B cell (primary cell): ENCODE measurements at places on chromosomes 13 and 19. TPM values are rescaled to one million over a fixed set of nuclear protein-coding genes. Genes with fewer than 3 reads are reported as not detected.

GRCh38 chr13:44399074-44399473, 25.4 kb downstream of the SERP2 start:
- H3K36me3 ChIP-seq = no peaks in the 10 kb centered on the region
- H3K4me1 ChIP-seq = no peaks in the 10 kb centered on the region
- no peak overlapping the region for H3K4me3 ChIP-seq
- no peak overlapping the region for H3K27ac ChIP-seq
- no peaks in the 10 kb centered on the region for H3K27me3 ChIP-seq

DNA sequence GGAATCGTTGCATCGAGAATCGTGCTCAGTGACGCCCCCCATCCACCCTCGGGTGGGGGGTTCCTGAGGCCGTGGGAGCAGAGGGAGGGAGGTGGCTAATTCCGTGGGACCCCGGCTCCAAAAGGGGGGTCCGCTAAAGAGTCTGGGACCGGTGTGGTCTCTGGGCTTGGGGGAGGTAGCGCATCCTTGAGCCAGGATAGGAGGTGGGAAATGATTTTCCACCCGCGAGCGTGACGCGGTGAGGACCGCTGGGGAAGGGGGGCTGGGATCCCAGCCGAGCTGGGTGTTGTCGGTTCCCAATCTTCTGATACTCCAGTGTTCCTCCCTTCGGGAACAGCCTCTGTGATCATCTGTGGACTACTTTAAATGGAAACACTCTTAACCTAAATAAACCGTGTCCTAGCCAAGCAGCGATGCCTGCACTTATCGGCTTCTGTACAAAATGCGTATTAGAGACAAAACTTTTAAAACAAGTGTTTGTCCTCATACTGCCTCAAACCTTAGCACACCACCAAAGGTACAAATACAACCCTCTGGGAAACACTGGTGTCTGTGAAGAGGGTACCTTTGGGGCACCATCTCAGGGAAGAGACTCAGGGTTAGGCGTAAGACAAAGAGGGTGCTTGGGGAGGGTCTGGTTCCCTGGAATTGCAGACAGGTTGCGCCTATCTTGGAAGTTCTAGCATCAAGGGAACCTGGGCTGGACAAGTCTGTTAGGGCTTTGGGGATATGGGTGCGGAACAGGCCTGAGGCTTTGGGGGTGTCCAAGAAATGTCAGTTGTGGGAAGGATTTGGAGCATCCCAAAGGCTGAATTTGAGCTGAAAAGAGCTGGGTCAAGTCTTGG, 16.0 kb downstream of the KCNC3 start:
- no peak for DNase-seq
- peaks cover 59% of the 10 kb centered on the region for H3K27me3 ChIP-seq
- H3K4me1 ChIP-seq = peaks cover 38% of the 10 kb centered on the region
- no peak overlapping the region for H3K27ac ChIP-seq
- H3K4me3 ChIP-seq = no peak overlapping the region

DNA sequence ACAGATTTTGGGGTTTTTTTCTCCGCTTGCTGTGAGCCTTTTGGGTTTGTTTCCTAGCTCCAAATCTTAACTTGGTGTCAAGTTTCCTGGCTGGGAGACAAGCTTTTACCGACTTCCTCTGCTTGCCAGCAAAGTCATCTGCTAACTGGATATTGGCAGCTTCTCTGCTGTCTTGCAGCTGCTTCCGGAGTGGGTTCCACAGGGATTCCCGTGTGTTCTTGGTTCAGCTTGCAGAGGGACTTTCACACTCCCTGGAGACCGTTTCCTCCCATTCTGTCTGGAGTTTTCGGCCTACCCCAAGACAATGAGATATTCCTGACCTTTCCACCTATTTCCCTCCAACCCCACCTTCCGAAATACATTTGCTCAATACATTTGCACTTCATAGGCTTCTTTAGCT, 2.2 kb upstream of the COLGALT1 start:
- H3K27ac ChIP-seq = peak overlapping the region; percentile 62
- H3K27me3 ChIP-seq = no peaks in the 10 kb centered on the region
- peaks cover 39% of the 10 kb centered on the region for H3K36me3 ChIP-seq

GRCh38 chr19:56191115-56191514, 6.5 kb downstream of the ZSCAN5B start:
- no peaks in the 10 kb centered on the region for H3K36me3 ChIP-seq
- H3K27me3 ChIP-seq = peaks cover 3% of the 10 kb centered on the region
- H3K4me1 ChIP-seq = no peaks in the 10 kb centered on the region
- DNase-seq = no peak

- no peaks in the 10 kb centered on the region for H3K36me3 ChIP-seq
- H3K4me3 ChIP-seq = no peak overlapping the region
- no peak for DNase-seq
- H3K27ac ChIP-seq = no peak overlapping the region
- no peaks in the 10 kb centered on the region for H3K27me3 ChIP-seq
Observed at GRCh38 chr13:109211616-109212015, 574.8 kb downstream of the IRS2 start.

DNA sequence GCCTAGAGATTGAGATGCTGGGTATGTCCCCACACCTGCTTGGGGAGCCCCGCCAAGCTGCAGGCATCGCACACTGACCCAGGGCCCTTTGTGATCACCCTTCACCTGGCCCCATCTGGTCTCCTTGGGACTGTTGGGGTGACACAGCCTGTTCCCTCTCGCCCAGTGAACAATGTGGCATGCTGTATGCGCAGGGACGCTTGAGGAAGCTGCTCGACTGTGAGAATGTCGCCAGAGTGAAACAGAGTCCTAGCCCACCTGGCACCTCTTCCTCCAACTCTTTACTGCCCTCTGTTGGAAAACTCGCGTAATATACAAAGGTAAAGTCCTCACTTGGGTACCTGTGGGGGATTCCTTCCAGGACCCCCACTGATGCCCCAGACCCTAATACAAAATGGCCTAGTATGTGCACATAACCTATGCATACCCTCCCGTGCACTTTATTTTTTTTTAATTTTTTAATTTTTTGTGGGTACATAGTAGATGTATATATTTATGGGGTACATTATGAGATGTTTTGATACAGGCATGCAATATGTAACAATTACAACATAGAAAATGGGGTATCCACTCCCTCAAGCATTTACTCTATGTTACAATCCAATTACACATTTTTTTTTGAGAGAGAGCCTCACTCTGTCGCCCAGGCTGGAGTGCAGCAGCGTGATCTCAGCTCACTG, 9.0 kb downstream of the BLOC1S3 start:
- peak; percentile 71 for DNase-seq
- no peaks in the 10 kb centered on the region for H3K36me3 ChIP-seq
- no peak overlapping the region for H3K4me3 ChIP-seq
- H3K27me3 ChIP-seq = no peaks in the 10 kb centered on the region
- H3K27ac ChIP-seq = no peak overlapping the region
- peaks cover 12% of the 10 kb centered on the region for H3K4me1 ChIP-seq

- no peaks in the 10 kb centered on the region for H3K4me1 ChIP-seq
- no peak for DNase-seq
- H3K27me3 ChIP-seq = no peaks in the 10 kb centered on the region
Observed at GRCh38 chr13:105798541-105798940, 736.9 kb downstream of the EFNB2 start.

DNA sequence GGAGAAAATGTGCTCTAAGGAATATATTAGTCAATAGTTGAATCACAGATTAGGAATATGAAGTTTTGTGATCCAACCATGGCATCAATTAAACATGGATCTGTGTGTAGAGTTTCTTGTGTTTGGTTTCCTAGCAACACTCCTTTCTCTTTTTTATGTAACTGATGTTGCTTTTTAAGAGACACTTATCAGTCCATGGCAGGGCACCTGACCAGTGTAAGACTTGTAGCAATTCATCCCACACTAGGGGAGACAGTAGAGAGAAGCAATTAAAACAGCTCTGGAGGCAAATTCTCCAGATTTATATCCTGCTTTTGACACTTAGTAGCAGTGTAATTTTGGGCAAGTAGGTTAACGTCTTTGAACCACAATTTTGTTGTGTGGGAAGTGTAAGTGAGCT, 1229.0 kb downstream of the PCDH9 start:
- H3K27ac ChIP-seq = no peak overlapping the region
- DNase-seq = no peak
- no peaks in the 10 kb centered on the region for H3K4me1 ChIP-seq
- no peaks in the 10 kb centered on the region for H3K36me3 ChIP-seq
- no peak overlapping the region for H3K4me3 ChIP-seq

- H3K4me1 ChIP-seq = peaks cover 3% of the 10 kb centered on the region
- H3K36me3 ChIP-seq = no peaks in the 10 kb centered on the region
- DNase-seq = no peak
- no peak overlapping the region for H3K27ac ChIP-seq
- peaks cover 65% of the 10 kb centered on the region for H3K27me3 ChIP-seq
Observed at GRCh38 chr19:53960886-53961285, 1.9 kb upstream of the CACNG8 start.

- no peaks in the 10 kb centered on the region for H3K36me3 ChIP-seq
- H3K27ac ChIP-seq = no peak overlapping the region
- DNase-seq = no peak
Observed at GRCh38 chr13:88925954-88926353, 1254.8 kb downstream of the SLITRK5 start.

- H3K4me1 ChIP-seq = peaks cover 20% of the 10 kb centered on the region
- H3K36me3 ChIP-seq = no peaks in the 10 kb centered on the region
- no peak overlapping the region for H3K27ac ChIP-seq
- peak; percentile 53 for DNase-seq
- no peak overlapping the region for H3K4me3 ChIP-seq
Observed at GRCh38 chr19:2511991-2512390, 36.1 kb downstream of the GADD45B start.

- no peak overlapping the region for H3K4me3 ChIP-seq
- no peak overlapping the region for H3K27ac ChIP-seq
- H3K27me3 ChIP-seq = no peaks in the 10 kb centered on the region
- DNase-seq = no peak
- no peaks in the 10 kb centered on the region for H3K36me3 ChIP-seq
Observed at GRCh38 chr19:49936549-49936948, 7.2 kb upstream of the NUP62 start.

- no peaks in the 10 kb centered on the region for H3K36me3 ChIP-seq
- H3K4me3 ChIP-seq = no peak overlapping the region
- no peak overlapping the region for H3K27ac ChIP-seq
- H3K4me1 ChIP-seq = no peaks in the 10 kb centered on the region
- DNase-seq = no peak
- H3K27me3 ChIP-seq = no peaks in the 10 kb centered on the region
Observed at GRCh38 chr19:14959263-14959662, 18.0 kb downstream of the OR7C2 start.

DNA sequence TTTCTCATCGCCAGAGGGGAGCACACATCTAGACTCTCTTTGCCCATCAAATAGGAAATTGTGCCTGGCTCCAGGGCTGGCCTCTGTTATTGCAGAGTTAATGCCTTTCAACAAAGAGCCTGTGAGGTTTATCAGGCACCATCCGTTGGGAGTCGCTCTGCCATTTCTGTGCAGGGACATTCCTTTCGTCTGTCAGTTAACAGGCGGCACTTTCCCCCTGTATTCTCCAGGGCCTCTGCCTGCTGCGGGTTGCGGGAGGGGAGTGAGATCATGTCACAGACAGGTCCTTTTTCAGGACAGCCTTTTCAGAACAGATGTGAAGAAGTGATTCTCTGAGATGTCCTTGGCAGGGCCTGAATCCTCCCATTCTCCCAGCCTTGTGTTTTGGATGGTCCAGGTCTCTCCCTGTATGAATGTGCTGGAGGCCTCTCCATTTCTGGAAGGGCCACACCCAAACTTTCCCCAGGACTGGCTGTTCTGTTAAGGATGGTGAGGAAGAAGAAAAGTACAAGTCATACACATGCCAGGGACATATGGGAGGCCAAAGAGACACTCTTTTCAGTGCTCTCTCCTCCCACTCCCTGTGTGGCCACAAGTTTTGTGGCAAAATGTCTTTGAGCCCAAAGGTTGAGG, 14.9 kb downstream of the SERP2 start:
- no peak overlapping the region for H3K4me3 ChIP-seq
- H3K4me1 ChIP-seq = no peaks in the 10 kb centered on the region
- no peak for DNase-seq
- no peaks in the 10 kb centered on the region for H3K36me3 ChIP-seq

- H3K36me3 ChIP-seq = peaks cover 9% of the 10 kb centered on the region
- H3K27ac ChIP-seq = no peak overlapping the region
- no peaks in the 10 kb centered on the region for H3K4me1 ChIP-seq
Observed at GRCh38 chr13:19838865-19839275, 24.6 kb downstream of the ZMYM5 start.

DNA sequence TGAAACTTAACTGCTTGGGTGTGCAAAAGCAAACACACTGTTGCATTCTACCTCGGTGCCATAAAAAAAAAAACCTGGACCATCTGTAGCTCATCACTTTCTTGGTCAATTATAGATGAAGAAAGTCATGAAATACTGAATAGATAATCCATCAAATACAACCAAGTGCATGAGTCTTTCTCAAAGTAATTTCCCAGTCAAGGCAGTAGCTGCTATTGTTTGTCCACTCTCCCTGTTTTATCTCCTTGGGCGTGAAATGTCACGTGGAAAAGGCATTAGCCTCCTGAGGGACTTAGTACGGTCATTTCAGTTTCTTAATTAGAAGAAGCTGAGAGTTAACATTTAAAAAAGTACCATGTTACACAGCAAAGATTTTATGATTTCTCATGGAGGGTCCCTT, 1697.9 kb downstream of the PCDH9 start:
- H3K27me3 ChIP-seq = no peaks in the 10 kb centered on the region
- no peaks in the 10 kb centered on the region for H3K36me3 ChIP-seq
- H3K27ac ChIP-seq = no peak overlapping the region
- no peaks in the 10 kb centered on the region for H3K4me1 ChIP-seq
- no peak overlapping the region for H3K4me3 ChIP-seq

DNA sequence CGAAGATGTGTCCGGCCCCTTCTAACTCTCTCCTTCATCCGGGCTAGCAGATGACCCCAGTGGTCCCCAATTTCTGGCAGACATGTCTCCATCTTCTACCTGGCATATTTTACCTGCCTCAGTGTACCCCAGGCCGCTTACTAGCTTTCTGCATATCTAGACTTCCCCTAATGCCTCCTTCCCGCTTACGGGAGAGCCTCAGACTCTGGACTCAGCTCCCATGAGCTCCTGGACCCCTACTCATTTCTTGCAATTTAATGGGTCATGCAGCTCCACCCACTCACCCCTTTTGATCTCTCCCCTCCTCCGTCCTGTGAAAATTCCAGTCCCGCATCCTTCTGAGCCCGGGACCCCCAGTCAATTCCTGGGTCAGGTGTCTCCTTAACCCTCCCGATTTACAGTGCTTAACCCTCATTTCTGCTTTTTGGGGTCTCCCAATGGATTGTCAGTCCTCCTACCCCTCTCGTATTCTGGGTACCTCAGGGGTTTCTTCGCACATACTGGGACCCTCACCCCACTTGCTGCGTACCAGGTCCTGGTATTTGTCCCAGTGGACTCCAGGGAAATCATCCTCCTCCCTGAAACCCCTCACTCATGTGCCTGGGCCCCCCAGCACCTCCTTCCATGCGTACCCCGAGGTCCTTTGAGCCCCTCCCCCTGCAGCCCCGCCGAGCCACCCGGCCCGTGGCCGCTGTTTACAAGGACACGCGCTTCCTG, 500 bp upstream of the JUNB start:
- peak overlapping the region; percentile 99 for H3K4me3 ChIP-seq
- H3K27ac ChIP-seq = peak overlapping the region; percentile 95
- peaks cover 49% of the 10 kb centered on the region for H3K4me1 ChIP-seq
- H3K36me3 ChIP-seq = peaks cover 4% of the 10 kb centered on the region
- no peak for DNase-seq
- H3K27me3 ChIP-seq = no peaks in the 10 kb centered on the region

- no peaks in the 10 kb centered on the region for H3K27me3 ChIP-seq
- DNase-seq = no peak
- no peaks in the 10 kb centered on the region for H3K4me1 ChIP-seq
- no peaks in the 10 kb centered on the region for H3K36me3 ChIP-seq
Observed at GRCh38 chr19:36084231-36085009, 26.5 kb upstream of the OVOL3 start.

The PABPC3 gene
- 0.10 and 0.36 TPM in 2 replicates for total RNA-seq

The FFAR2 gene
- 0.15 TPM in 1 of 2 replicates, not detected in the other for total RNA-seq

The GPC6 gene
- total RNA-seq = not detected in 2 replicates

The SIAH3 gene
- not detected in 2 replicates for total RNA-seq
